CD4-positive, alpha-beta T cell treated with Interleukin-15 for 1 hour (primary cell): ENCODE measurements at places on chromosomes 2 and 18.

GRCh38 chr2:6773694-6774044 lies 92.0 kb downstream of the CMPK2 start:
- no peak for DNase-seq

DNA sequence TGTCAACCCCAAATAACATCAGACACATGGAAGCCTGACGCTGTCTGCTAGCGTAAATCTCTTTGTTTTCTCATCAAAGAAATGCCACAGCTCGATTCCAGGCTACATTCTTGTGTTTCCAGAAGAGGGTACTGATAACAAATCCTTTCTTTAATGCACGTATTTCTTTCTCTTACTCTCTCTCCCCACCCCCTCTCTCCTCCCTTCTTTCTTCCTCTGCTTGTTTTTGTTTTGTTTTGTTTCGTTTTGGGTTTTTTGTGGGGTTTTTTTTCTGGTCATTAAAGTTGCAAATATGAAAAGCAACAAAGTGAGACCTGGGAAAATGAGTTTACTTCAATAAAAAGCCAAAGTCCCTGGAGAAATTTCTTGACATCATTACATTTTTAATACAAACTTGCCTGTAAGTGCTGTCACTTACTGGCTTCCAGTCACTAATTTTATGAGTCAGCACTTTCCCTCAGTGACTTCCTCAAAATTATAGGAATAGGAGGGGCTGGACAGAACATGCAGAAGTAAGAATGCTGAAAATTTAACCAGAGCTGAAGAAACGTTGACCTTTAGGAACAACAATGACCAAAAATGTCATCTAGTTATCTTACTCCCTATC lies 106.7 kb upstream of the NABP1 start:
- DNase-seq, result peak; percentile 22

- no peak for DNase-seq
Measured at GRCh38 chr2:179410552-179411356, 146.1 kb upstream of the SESTD1 start.

- no peak for DNase-seq
Measured at GRCh38 chr18:32326450-32327308, 136.8 kb downstream of the MEP1B start.

DNA sequence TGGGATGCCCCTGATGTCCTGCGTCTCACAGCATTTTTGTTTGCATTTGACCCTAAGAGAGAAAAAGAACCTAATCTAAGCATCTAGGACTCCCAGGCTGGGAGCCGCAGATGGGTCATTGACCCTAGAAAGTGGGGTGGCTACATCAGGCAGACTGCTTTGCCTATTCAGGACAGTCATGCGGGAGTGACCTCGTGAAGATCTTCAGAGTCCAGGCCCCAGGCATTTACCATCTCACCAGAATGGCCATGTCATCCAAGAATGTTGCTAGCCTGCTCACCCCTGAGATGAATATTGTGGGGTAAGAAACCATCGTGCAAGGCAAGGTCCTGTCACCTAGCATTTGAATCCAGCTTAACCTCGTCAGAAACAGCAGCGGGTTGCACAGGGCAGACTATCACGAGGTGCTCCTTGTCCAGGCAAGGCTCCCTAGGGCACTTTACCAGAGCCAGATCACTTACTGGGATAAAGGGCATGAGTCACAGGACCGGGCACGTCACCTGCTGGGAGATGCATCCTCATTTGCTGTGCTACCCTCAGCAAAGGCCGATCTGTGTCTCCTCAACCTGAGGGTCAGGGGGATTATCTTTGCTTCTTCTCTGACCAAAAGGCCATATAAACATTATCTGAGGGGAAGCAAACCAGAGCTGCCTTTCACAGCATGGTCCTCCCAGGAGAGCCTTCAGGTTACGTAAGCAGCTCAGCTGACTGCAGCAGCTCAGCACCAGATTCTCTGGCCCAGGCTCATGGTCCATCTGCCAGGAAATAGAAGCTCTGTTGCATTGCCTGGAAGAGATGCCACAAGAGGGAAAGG lies 162.3 kb downstream of the ACKR3 start:
- no peak for DNase-seq

GRCh38 chr2:99854236-99854852 lies 288.0 kb downstream of the AFF3 start:
- DNase-seq, result no peak

GRCh38 chr2:174903264-174903556 lies 102.0 kb downstream of the CHN1 start:
- no peak for DNase-seq

- no peak for DNase-seq
Measured at GRCh38 chr2:201285499-201285898, 25.2 kb downstream of the CASP8 start.

GRCh38 chr18:48138210-48138609 lies 207.8 kb upstream of the SMAD2 start:
- DNase-seq, result no peak

DNA sequence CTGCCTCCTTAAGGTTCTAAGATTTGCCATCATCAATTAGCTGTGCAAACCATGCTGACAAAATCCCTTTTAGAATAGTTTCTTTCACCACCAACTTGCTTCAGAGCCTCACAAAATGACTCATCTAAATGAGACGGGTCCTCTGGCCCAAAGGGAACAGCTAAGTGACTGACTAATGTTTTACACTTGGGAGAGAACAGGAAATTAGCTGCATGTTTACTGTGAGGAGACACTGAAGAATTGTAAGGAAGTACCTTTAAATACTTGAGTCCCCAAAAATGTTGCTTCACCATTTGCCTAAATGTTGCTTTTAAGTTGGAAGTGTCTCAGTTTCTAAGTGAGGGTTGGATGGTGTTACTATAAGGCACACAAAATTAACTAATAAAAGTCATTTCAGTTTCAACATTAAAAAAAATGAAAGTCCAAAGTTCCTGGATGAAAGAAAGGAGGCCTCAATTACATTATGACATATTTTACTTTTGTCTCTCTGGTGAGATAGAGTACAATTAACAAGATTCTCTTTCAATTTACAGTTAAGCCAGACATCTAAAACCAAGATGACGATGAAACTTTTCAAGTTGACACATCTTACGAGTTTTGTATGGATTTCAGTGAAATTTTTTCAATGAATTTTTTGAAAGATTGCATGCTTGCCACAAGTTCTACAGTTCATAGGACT lies 229.1 kb upstream of the FN1 start:
- DNase-seq, result peak; percentile 28

DNA sequence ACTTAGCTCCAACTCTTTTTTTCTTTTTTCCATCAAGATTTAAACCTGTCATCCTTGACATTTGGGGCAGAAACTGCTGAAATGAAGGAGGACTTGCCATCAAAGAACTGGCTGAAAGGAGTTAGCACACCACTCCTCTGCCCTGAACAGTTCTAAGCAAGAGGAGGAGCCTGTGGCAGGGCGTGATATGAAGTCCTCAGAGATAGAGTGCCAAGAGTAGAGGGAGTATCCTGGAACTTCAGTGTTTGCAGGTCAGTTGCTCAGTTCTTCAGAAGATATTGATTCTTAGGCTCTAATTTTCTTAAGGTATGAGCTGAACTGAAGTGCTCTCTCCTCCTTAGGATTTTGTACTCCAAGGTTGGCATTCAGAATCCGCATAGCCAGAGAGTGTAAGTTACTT lies 15.2 kb downstream of the NABP1 start:
- DNase-seq, result no peak
